NCI-H510A (cell line): ENCODE measurements at places on chromosomes 11 and 22.

DNA sequence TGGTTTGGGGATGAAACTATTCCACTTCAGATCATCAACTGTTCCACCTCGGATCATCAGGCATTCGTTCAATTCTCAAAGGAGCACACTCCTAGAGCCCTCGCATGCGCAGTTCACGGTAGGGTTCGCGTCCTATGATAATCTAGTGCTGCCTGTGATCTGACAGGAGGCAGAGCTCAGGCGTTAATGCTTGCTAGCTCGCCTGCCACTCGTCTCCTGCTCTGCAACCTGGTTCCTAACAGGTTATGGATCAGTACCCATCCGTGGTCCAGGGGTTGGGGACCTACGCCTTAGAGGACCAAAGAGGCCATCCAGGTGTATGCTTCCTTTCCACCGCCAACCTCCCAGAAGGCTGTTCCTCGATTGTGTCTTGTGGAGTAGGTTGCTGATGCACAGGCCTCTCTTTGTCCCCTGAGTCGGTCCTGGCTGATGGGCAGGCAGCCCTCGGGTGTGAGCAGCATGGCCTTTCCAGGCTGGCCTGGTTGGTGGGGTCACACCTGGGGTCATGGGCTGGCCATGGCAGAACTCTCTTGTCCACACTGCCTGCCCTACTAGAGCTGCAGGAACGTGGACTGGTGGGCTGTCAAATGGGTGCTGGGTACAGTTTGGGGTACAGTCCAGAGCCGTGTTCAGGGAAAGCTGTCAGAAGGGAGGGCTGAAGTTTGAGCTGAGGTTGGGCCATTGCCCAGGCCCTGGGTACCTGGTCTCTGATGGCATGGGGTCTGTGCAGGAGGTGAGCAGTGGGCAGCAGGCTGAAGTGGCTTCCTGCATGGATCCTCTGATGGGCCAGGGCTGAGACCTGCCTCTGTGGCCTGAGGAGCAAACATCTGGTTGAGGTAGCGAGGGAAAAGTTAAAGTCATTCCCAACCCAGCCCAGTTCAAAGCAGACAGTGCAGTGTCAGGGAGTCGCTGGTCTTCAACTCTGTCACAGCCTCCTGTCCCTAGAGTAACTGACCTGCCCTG, 11.1 kb downstream of the PRDM11 start:
- DNase-seq, result no peak

GRCh38 chr11:111982019-111982464, 43.2 kb upstream of the DLAT start:
- peak; percentile 43 for DNase-seq

DNA sequence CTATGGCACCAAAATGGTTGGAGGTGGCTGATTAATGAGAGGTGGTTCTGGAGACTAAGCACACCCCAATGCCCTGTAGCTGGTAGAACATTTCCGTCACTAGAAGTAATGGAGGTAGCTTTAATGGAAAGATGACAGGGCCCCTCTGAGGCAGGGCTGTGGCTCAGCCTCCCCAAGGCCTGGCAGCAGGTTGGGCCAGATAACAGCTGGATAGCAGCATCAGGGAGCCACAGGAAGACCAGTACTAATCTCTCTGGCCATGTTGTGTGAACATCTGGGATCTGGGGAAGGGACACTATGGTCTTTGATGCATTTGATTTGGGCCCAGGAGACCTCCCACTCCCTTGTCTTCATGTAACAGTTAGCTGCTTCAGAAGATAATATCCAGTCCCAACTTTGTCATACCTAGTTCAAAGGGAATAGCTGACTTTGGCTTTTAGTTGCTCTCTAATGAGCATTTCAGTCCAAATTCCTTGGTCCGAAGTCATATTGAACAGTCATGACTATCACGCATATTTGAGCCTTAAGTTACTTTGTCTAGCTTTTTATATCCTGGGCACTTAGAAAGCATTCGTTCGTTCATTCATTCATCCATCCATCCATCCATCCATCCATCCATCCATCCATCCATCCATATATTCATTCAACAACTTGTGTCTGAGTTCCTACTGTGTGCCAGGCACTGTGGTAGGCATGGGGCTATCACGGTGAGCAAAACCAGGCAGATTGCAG, 53.0 kb upstream of the LMO2 start:
- no peak for DNase-seq

DNA sequence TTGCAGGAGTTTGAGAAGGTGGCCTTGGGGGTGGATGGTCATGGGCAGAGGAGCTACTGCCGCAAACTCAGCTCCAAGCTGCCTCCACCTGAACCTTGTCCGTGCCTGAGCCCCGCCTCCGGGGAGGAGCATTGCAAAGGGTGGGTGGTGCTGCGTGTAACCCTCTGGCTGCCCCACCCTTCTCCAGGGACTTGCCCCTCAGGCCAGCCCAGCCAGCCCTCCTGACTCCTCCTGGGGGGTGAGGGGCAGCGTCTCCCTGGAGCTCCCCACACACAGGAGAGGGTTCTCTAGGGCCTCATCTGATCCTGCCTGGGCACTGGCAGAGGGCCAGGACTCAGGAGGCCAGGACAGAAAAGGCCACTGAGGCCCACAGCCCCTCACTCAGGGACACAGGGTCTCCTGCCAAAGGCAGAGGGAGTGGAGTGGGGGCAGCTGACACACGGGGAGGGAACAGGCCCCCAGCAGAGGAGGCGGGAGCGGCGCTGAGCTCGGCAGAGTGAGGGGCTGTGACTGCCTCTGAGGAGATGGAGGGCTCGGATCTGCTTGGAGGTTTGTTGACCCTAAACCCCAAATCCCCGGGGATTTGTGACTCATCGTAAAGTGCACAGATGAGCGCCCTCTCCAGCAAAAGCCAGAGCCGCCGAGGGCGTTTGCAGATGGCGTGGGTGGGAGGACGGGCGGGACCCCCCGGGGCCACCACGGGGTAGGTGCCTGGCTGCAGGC, 12.8 kb downstream of the BRSK2 start:
- DNase-seq, result no peak

- DNase-seq, result no peak
Measured at GRCh38 chr11:121300972-121301699, 8.6 kb downstream of the SC5D start.

GRCh38 chr11:1987024-1987423, 10.6 kb downstream of the H19 start:
- DNase-seq, result no peak

DNA sequence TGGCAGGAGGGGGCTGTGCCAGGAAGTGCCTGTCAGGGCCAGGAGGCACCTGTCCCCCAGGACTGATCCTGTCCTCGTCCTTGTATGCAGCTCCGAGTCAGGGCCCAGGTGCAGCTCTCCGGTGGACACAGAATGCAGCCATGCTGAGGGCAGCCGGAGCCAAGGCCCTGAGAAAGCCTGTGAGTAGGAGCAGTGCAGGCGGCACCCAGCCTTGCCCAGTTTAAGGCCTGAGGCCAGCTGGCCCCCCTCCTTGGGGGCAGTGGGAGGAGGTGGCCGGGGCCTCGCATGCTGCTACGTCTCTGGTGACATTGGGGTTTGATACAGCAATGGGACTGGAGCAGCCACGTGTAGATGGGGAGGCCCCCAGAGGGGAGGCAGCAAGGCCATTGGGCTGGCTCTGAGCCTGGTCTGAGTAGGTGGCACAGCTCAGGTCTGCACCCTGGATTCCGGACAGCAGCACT, 34.9 kb downstream of the SBF1 start:
- no peak for DNase-seq

- no peak for DNase-seq
Measured at GRCh38 chr22:36430863-36431262, 43.1 kb upstream of the MYH9 start.

DNA sequence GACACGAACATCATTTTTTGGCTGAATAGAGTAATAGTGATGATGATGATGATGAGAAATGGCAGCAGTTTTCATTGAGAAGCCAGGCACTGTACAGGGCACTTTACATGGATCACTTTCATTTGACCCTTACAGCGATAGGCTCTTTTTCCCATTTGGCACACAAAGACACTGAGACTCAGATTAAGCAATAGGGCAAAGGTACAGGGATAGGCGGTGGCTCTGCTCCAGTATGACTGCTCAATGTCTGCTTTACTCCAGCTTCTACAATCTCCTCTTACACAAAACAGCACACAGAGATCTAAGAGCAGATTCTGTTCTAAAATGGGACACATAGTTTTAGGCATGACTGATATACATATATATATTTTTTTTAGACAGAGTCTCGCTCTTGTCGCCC, 40.6 kb downstream of the MPPED2 start:
- DNase-seq, result no peak

DNA sequence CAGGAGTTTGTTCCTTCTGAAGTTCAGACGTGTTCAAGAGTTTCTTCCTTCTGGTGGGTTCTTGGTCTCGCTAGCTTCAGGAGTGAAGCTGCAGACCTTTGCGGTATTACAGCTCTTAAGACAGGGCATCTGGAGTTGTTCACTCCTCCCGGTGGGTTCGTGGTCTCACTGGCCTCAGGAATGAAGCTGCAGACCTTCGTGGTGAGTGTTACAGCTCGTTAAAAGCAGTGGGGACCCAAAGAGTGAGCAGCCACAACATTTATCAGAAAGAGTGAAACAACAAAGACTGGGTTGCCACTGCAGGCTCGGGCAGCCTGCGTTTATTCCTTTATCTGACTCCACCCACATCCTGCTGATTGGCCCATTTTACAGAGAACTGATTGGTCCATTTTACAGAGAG, 373.1 kb downstream of the ETS1 start:
- DNase-seq, result no peak

DNA sequence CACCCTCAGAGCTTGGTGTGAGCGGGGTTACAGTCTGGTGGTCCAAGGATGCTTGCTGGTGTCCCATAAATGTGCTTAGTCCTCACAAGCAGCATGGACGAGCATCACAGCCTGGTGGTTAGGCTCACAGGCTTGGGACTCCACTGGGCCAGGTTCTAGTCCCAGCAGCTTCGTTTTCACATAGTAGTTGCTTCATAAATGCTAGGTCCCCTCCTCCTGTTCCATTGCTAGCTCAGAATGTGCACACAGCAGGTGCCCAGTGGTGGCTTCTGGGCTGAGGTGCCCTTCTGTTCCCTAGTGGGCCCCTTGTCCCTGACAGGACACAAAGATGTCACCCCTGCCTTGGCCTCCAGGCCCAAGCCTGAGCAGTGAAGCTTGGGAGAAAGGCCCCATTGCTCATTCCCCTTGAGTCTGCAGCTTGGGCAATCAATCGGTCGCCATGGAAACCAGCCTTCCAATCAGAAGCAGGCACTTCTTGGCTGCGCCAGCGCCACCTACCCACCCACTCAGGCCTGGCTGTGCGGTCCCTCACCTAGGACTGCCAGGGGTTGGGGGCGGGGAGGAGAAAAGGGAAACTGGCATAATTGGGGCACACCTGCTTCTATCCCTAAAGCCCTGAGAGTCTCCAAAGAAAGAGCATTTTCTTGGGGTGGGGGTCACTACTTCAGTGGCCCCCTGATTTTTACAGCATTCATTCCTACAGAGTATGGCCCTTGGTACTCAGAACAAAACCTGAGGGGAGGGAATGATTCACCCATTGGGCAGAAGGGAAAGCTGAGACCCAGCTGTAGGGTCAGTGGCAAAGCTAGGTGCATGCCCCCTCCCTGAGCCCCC, 48.1 kb downstream of the CYTH4 start:
- DNase-seq, result no peak

- DNase-seq, result no peak
Measured at GRCh38 chr11:114053406-114053805, 6.1 kb upstream of the ZBTB16 start.

DNA sequence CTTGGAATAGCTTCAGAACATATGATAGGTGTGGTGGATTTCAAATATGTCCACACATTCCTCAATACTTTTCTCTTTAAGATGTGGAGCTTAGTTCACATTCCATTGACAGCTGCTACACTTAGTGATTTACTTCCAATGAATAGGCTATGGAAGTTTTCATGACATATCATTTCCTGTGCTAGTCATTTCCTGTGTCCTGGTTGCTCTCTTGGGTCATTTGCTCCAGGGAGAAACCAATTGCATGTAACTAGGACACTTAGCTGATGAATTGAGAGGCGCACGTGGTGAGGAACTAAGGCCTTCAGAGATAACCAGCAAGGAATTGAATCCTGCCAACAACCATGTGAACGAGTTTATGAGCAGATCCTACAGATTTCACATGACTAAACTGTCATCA, 120.9 kb downstream of the SLC17A6 start:
- no peak for DNase-seq

DNA sequence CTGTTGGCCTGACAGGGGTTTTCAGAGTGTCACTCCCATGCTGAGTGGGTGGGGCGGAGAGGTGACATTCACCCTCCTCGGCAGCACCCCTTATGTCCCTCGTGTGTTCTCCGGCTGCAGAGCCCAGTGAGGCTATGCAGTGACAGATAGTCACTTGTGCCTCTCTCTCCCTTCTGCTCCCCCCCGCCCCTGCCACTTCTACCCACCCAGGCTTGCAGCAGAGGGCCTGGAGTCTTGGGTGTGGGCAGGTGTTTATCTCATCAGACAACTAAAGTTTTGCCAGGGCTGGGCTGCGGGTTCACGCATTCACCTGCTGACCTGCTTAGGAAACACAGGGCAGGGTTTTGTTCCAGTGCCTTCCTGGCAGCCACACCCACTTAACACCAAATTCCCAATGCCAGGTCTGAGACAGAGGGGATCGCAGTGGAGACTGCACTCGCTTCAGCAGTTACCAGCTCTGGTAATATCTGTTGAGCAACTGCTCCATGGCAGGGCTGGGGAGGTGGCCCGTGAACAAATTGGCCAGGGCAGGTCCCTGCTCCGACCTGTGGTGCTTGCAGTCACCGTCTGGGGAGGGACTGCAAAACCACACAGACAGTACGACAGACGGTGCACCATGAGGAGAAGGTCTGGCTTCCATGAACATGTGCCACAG, 50.5 kb upstream of the ADA2 start:
- no peak for DNase-seq

GRCh38 chr11:104916442-104916841, 18.2 kb upstream of the CASP12 start:
- no peak for DNase-seq

GRCh38 chr11:56013805-56014204, 13.6 kb upstream of the OR5AS1 start:
- no peak for DNase-seq

DNA sequence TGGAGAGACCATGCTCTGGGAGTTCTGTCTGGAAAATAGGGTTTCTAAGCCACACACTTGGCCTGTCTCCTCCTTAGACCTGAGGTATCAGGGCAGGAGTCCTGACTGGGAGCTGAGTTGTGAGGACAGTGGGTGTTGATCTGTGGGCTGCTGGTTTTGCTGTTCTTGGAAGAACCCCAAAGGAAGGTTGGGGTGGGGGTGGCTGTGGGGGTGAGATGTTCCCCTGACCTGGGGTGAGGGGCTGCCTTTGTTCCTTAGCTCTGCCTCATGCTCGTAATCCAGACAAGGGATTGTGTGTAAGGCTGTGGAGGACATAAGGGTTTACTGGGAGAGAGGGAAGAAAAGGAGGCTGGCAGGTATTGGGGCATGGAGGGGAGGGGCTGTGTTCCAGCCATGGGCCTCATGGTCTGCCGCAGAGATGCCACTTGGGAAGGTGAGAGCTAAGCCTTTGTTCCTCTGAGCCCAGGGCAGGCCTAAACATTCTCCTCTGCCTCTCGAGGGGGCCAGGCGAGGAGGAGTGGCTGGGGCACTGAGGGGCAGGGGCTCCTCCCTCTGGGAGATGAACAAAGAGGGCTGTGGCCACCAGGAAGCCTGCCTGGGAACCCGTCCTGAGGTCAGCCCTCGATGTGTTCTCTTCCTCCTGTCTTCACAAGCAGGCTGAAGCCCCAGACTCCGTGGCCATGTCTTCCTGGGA, 4.4 kb downstream of the OTOG start:
- no peak for DNase-seq
